ENCODE measurements at places on chromosomes 5 and 9. TPM values are rescaled to one million over a fixed set of nuclear protein-coding genes. Genes with fewer than 3 reads are reported as not detected.

The HTR4 gene
- polyA plus RNA-seq, result not detected

The HK3 gene
- 0.17 TPM for polyA plus RNA-seq

The PCDHA12 gene
- polyA plus RNA-seq, result 2.5 TPM

The ANKDD1B gene
- 0.17 TPM for polyA plus RNA-seq

The CARTPT gene
- not detected for polyA plus RNA-seq

The ZNF366 gene
- not detected for polyA plus RNA-seq

The SMIM33 gene
- polyA plus RNA-seq, result not detected

The PTGDS gene
- 0.26 TPM for polyA plus RNA-seq

The LCN12 gene
- polyA plus RNA-seq, result 2.8 TPM

The FAM153A gene
- not detected for polyA plus RNA-seq

The ANKRD31 gene
- 0.15 TPM for polyA plus RNA-seq

The FOXD4L3 gene
- polyA plus RNA-seq, result 0.06 TPM

The SCGB3A2 gene
- not detected for polyA plus RNA-seq

The PLPP7 gene
- not detected for polyA plus RNA-seq

The RIGI gene
- 4.1 TPM for polyA plus RNA-seq

The NR6A1 gene
- 1.7 TPM for polyA plus RNA-seq

The LHX6 gene
- 0.14 TPM for polyA plus RNA-seq

The PCAT7 gene
- 2.0 TPM for polyA plus RNA-seq

The CENPH gene
- 26.7 TPM for polyA plus RNA-seq

The CDH18 gene
- polyA plus RNA-seq, result not detected

The EGFLAM gene
- polyA plus RNA-seq, result not detected

The DMRT2 gene
- 0.06 TPM for polyA plus RNA-seq

The PCDHB9 gene
- polyA plus RNA-seq, result 0.11 TPM

The TMEM252 gene
- not detected for polyA plus RNA-seq

The EDIL3 gene
- polyA plus RNA-seq, result 0.18 TPM

The NXNL2 gene
- polyA plus RNA-seq, result 0.92 TPM

The WNK2 gene
- polyA plus RNA-seq, result 6.7 TPM

The CXXC5 gene
- 22.5 TPM for polyA plus RNA-seq

The REEP5 gene
- 123 TPM for polyA plus RNA-seq

The SLCO6A1 gene
- polyA plus RNA-seq, result not detected

The PLEKHG4B gene
- 0.57 TPM for polyA plus RNA-seq

The PDZD2 gene
- polyA plus RNA-seq, result 0.09 TPM

The KLHL9 gene
- polyA plus RNA-seq, result 17.8 TPM

The EPB41L4A gene
- polyA plus RNA-seq, result 1.7 TPM

The INSL6 gene
- not detected for polyA plus RNA-seq

The LEAP2 gene
- polyA plus RNA-seq, result 1.6 TPM

The ELL2 gene
- 12.5 TPM for polyA plus RNA-seq

The KIF4B gene
- polyA plus RNA-seq, result 0.11 TPM

The TXNDC8 gene
- polyA plus RNA-seq, result not detected

Data from A549 (cell line).